SW480 (cell line): ENCODE measurements at places on chromosomes 7 and 10.
A peak's percentile ranks its signal among the peaks of the same experiment; 100 is the strongest.

DNA sequence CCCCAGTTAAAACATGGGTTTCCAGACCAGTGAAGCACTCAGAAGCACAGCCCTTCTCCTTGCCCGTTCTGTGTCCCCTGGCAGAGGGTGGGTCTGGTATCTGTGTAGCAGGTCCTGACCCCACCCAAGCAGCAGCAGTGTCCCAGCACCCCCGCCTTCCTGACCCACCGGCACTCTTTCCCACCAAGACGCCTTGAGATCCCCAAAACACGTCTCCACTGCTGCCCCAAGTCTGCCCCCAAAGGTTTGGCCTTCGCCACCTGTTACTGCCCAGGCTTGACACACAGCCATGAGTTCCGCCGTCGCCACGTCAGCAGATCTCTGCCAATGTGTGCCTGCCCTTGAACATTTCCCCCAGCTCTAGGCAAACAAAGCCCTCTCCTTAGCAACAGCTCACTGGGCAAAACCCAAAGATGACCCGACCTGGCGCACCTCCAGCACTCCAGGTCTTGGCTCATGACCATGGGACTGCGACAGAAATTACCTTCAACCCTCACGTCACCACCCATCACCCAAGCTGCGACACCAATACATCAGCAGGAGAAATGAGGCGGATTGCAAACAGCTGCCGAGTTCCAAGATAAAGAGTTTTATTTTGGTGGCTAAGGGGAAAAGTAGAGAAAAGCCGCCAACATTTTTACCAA lies 75.6 kb downstream of the CTBP2 start:
- DNase-seq: no peak

DNA sequence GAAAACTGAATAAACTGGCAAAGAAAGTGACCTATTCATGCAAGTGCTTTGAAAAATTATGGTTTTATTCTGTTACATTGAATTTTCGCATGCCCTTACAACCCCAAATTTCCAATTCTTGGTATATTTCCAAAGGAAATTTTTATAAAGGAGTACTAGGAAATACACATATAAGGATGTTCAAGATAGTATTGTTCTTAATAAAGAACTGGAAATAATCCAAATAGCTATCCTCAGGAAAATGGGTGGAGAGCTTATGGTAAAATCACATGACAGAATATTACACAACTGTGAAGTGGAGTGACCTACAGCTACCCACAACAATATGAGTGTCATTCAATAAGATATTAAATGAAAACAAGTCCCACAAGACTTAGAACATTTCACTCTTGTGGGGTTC lies 138.9 kb upstream of the BMPER start:
- DNase-seq: no peak

GRCh38 chr7:28347475-28348318 lies 64.6 kb upstream of the CREB5 start:
- no peak for DNase-seq

DNA sequence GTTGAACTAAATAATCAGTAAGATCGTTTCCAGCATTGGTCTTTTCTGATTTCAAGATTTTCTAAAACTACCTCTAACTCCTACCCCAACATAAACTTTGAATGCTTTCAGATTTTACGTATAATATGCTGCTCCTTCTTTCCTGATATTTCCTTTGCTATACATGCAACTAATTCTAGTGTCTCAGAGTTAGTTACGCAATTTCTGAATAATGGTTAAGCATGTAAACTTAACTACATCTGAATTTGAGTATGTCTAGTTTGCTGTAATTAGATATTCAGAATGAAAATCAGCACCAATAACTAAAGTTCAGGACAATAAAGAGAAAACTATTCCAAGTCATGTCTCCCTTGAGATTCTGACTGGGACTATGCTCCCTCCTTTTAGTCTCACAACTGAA lies 71.0 kb downstream of the SEMA3C start:
- DNase-seq: no peak

- no peak for DNase-seq
These were observed 523.4 kb upstream of the PFKP start for GRCh38 chr10:2543974-2544373.

DNA sequence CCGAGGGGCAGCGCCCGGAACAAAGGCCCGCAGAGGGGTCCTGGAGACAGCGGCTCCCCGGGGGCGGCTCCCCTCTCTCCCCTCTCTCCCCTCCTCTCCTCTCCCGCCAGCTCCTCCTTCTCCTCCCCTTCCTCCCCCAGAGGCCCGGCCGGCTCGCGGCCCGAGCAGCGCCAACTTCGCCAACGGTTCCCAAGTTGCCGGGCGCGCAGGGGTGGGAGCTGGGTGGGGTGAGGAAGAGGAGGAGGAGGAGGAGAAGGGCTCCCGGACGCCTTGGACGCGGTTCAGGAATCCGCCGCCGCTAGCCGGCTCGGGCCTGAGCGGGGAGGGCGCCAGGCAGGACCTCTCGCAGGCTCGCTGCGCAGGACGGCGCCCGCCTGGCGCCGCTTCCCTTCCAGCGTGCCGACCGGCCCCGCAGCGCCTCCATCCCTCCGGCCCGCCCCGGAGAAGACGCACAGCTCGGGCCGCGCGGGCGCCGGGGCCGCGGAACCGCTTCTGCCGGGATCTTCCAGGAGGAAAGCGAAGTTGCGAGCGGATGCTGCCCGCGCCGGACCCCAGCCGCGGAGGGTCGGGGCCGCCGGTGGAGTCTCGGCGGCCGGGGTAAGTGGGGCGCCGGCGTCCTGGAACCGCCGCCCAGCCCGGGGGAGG lies at the start of gene CHST3:
Gene CHST3, plus strand, starts transcription at position 298 of the 645 bp plus-strand sequence. CDS start 41,448 bp downstream, outside the sequence.
- DNase-seq: no peak

- DNase-seq: no peak
These were observed 147.2 kb downstream of the AKR1D1 start for GRCh38 chr7:138223402-138223879.

GRCh38 chr7:70838292-70838907 lies 293.5 kb upstream of the GALNT17 start:
- no peak for DNase-seq

DNA sequence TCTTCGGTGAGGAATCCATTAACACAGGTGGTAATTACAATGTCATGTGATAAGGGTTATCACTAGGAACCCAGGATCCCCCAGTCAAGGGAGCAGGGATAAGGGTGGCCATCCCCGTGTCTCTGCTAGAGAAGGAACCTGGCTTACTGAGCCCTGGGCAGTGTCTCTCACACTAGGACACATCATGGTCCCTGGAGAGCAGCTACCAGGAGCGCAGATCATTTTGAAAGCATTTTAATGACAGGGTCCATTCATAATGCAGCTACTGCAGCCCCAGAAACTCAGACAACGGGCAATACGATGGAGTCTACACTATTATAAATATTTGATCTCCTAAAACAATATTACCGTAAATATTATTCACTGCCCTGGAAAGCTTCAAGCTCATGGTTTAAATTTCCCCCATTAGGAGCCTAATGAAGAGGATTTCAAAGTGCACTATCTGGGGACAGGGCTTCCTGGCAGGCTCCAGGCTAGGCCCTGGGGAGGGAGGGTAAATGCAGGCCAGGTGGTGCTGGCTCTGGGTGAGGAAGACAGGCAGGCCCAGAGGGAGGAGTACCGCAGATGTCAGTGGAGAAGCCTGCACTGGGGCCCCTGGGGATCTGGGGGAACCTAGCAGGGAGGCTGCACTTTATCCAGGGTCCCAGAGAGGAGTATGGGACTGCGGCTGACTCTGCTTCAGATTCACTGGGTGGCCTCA lies 52.6 kb upstream of the LOXL4 start:
- no peak for DNase-seq

- DNase-seq: no peak
These were observed 85.9 kb downstream of the XPNPEP1 start for GRCh38 chr10:109837384-109837783.

- no peak for DNase-seq
These were observed 72.4 kb downstream of the REEP3 start for GRCh38 chr10:63593576-63593975.

- no peak for DNase-seq
These were observed 265.1 kb downstream of the LRMDA start for GRCh38 chr10:75696536-75696935.

- no peak for DNase-seq
These were observed 64.9 kb upstream of the NRBF2 start for GRCh38 chr10:63068246-63068645.

- no peak for DNase-seq
These were observed 257.6 kb upstream of the LRGUK start for GRCh38 chr7:133869556-133869955.

- DNase-seq: no peak
These were observed 11.1 kb downstream of the ING3 start for GRCh38 chr7:120961638-120962173.

DNA sequence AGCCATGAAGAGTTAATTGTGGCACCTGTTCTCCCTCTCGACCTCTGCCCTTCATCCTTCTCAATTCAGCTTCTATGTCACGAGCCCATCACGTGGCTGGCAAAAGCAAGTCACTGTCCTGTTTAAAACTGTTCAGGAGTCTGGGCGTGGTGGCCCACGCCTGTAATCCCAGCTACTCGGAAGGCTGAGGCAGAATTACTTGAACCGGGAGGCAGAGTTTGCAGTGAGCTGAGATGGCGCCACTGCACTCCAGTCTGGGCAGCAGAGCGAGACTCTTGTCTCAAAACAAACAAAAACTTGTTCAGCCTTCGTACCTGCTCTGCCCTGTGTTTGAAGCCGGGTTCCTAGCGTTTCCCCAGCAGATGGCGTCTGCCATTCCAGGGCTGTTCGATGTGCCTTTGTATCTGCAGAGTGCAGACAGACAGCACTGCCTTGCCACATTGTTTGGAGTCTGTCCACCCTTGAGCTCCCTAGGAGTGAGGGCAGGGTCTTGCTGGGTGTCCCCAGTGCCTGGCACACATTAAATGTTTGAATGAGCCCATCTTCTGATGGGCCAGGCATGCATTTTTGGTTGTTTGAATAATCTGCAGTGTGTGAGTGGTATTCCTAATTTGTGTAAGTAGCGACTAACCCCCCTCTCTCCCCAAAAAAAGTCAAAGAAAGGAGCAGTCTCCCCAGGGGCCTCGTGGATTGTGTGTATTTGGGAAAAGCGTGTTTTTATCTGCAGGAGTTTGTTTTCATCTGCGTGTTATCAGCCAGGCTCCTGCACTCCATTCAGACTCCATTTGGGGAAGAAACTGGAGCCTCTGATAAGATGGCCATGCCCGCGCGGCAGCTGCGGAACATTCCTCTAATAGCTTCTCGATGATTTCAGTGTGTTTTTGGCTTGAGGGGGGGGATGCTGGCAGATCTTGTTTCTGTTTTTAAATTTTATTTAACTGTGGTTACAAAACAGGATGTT lies 61.2 kb downstream of the DNAJB6 start:
- peak; percentile 46 for DNase-seq

- DNase-seq: peak; percentile 14
These were observed 21.5 kb downstream of the RBM33 start for GRCh38 chr7:155665957-155666287.
